ENCODE measurements at places on chromosomes 5 and 9.

DNA sequence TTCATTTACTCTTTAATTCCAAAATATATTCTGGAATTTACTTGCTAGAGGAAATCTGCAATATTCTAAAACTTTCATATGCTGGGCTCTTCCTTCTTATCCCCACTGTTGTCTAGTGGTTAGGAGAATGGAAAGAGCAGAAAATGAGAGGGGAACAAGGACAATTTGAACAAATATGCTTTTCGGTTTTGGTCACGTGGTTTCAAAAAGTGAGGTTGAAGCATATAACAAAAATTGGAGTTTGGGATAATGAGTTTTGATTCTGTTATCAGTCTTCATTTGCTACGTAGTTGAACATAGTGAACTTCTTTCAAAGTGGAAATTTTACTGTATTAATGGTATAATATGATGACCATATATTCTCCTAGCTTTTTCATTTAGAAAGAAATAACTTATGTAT lies 71.5 kb downstream of the CAMK4 start:
- DNase-seq: no peak

DNA sequence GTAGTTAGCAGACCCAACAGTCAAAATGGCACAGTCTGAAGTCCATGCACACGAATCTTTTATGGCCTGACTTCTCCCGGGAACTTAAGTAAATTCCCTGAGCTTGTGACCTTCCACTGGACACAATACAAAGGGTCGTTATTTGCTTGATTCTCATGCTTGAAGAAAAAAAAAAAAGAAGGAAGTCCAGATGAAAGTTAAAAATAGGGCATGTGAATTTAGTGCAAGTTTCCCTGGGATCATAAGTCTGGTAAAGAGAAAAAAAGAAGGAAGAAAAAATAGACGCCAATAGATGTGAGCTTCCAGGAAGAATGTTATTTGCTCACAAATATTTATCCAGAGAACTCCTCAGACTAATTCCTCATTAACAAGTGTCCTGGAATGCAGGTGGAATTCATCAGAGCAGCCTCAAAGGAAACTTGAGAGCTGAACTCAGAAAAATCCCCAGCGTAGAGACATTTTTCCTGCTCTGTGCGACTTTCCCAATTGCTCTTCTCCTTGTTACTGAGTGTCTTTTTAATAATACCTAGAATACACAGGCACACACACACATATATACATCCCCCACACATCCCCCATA lies 616.3 kb downstream of the EBF1 start:
- DNase-seq: no peak

- no peak for DNase-seq
Observed at GRCh38 chr9:73154722-73155121, 3.1 kb downstream of the ANXA1 start.

DNA sequence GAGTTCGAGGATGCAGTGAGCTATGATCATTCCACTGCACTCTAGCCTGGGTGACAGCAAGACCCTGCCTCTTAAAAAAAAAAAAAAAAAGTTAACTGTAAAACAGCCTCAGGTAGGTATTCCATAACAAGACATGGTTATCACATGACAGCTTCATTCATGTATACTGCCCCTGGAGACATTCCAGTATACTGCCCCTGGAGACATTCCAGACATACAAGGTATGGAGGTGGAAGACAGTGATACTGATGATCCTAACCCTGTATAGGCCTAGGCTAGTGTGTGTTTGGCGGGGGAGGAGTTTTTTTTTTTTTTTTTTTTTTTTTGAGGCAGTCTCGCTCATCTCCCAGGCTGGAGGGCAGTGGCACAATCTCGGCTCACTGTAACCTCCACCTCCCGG lies 105.5 kb downstream of the RICTOR start:
- DNase-seq: no peak

- DNase-seq: no peak
Observed at GRCh38 chr5:75433814-75434506, 77.5 kb downstream of the CERT1 start.

GRCh38 chr9:133403766-133404453 lies 13.9 kb downstream of the REXO4 start:
- no peak for DNase-seq
